ENCODE measurements at places on chromosomes 4 and X.

DNA sequence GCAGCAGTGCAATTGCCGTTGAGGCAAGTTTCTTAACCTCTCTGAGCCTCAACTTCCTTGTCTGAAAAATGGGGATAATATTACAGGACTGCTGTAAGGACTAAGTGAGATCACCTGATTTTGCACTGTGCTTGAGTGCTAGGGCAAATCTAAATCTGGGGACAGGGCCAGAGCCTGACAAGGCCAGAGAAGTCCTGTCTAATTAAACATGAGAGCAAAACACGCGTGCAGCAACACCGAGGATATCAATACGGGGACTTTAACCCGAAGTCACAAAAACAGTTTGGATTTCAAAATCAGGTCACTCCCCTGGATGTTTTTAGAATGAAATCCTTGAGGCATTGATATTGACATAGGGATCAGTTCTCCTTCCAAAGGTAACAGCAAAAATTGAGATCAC, 5.7 kb upstream of the GJB1 start:
- no peak for DNase-seq

GRCh38 chr4:108152980-108153379, 15.8 kb downstream of the LEF1 start:
- DNase-seq = no peak

GRCh38 chrX:71144651-71145050, at the start of gene NLGN3:
TSS of gene NLGN3 (plus strand) at chrX:71144841. CDS start at chrX:71147750, 2,909 bp downstream.
- DNase-seq = no peak

DNA sequence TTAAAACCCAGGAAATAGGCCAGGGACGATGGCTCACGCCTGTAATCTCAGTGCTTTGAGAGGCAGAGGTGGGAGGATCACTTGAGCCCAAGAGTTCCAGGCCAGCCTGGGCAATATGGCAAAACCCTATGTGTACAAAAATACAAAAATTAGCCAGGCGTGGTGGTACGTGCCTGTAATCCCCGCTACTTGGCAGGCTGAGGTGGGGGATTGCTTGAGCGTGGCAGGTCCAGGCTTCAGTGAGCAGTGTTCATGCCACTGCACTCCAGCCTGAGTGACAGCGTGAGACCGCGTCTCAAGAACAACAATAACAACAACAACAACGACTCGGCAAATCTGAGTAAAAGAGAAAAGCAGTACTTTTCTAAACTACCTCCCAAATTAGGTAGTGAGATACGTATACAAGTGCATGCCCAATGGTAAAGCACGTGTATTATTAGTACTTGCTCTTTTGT, 13.0 kb upstream of the NDUFC1 start:
- no peak for DNase-seq

DNA sequence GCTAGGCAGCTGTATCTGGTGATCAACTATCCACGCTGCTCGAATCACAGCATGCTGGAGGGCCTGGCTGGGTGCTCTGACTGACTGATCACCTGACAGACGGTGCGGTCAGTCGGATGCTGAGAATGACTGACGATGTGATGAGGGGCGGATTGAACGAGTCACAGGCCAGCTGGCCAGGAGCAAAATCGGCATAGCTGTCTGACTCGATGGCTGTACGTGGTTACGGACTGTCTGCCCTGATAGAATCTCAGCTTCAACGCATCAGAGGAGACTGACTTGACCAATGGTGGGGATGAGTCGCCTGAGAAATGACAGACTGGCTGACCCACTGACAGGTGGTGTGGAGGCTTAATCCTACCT, 1.0 kb upstream of the SUV39H1 start:
- no peak for DNase-seq

Measured in activated CD4-positive, alpha-beta T cell treated with anti-CD3 and anti-CD28 coated beads, Interleukin-2, amount 50 U/mL, for 16 hours (primary cell).